Occipital lobe (tissue), 3 donors: ENCODE measurements at places on chromosomes 1 and 21. TPM values are rescaled to one million over a fixed set of nuclear protein-coding genes. Genes with fewer than 3 reads are reported as not detected.
A peak's percentile ranks its signal among the peaks of the same experiment; 100 is the strongest.

DNA sequence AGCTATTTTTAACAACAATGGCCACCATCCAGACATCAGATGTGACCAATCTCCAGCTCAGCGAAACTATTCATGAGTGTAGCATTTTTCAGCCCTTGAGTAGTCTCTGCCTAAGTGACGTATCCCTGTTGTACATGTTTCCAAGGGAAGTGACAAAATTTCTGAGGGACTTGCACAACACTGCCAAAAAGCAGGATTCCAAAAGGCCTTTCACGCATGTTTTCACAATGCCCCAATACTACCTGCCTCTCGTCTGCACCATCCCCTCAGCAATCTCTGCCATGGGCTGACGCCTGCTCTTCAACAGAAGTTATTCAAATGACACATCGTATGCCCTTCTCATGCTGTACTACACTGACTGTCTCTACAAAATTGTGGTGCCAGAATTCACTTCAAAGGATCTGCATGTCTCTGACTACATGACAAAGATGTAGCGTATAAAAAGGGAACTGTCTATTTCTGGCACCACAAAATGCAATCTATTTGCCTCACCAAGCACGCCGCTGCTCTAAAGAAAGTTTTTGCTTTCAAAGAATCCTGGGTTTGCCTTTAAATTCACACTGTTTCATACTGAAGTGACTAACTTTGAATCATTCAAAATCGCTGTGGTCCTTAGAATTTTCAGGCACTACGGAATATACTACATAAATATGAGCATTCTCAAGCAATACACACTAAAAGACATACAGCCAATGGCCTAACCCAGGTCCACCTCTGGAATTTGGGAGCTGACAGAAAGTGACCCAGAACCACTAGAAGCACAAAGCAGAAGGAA lies 32.9 kb downstream of the JAK1 start:
- DNase-seq, result peak; percentile 40

GRCh38 chr1:43529206-43529731 lies 1.4 kb upstream of the PTPRF start:
- DNase-seq, result peak; percentile 61

CD1E gene
- not detected for total RNA-seq

DNA sequence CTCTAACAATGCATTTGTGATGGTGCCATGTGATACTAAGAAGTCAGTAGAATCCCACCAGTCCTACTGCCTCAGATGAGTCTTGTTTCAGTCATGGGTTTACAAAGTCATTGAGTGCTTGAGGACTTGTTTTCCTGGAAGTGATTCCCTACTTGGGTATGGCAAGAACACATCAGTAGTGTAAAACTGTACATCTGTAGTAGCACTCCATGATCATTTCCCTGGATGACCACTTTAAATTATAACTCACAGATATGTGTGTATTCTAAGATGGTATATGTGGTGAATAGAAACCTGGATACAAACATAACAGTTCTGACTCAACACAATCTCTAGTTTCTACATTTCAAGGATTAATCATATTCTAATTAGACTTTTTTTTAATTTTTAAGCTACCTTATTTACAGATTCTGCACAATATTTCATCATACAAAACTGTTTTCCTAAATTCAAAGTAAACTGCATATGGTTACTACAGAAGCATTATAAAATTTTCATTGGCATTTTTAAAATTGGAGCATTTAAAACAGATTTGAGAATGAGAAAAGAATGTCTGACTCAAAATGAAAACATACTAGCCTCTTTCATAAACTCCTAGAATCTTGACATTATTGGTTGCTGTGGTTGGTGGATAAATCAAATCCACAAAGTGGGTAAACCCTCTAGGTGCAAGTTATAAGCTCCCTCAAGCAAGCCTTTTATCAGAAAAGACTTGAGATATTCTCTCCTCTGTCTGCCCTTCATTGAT lies 6.8 kb upstream of the PSMG1 start:
- DNase-seq, result no peak

GRCh38 chr1:94863919-94864318 lies 43.8 kb downstream of the SLC44A3 start:
- DNase-seq, result no peak

DNA sequence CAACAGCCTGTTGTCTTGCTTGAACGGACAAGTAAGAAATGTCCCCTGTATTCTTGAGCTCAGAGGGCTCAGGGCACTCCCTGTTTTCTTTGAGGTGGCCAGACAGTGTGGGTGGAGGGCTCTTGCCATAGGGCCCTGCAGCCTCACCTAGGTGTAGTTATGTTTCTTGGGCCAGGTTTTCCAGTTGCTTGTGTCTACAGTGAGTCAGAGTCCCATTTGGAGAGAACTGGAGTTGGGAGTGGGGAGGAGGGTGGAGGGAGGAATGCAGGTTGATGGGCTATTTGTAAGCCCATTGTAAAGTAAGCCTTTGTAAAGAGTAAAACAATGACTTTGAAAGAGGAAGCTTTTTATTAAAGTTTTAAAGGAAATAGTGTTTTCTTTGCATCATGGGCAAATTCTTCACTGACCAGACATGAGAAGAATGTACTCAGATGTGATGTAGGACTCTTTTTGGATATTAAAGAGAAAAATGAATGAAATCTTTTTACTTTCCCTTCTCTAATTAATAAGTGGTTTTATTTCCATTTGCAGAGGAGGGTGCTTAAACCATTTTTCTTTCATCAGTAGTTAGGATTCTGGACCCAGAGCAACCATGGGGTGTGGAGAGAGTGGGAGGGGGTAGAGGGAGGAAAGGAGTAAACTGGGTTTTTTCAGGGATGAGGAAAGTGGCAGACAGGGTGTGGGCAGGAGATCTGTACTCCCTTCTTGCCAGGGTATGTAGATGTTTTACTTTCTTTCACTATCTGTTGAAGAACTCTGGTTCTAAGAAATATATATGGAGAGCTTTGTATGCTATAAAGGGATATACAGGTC lies 45.1 kb upstream of the MACF1 start:
- no peak for DNase-seq

- DNase-seq, result no peak
Observed at GRCh38 chr1:152182431-152182830, 23.4 kb upstream of the RPTN start.

DNA sequence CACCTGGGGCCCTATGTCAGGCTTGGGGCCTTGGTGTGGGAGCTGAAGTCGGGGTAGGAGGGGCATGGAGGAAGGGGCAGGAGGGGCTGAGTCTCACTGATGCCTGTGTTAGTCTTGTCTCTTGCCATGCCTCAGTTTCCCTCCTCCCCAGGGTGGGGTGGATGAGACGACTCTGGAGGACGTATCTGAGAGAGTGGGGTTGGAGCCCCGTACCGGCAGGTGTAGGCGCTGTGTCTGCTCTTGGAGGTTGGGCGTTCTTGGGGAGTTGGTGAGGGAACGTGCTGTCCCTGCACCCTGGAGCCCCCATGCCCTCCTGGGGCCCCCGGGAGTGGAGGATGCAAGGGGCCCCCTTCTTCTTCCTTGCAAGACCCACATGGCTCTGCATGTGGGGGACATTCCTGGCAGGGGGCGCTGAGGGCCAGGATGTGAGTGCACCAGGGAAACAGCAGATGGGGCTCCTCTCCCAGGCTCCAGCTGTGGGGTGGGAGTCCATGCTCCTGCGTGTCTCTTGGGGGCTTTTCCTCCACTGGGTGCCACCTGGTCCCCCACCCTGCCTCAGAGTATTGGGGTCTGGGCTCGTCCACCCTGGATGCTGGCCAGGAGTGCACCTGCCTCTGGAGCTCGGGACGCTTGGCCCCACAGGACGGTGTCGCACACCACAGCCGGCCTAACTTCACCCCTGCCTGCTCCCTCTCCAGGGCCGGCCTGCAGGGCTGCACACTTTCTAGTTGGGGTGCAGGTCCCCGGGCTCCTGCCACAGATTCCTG lies 1.4 kb upstream of the TNFRSF14 start:
- DNase-seq, result no peak

- DNase-seq, result no peak
Observed at GRCh38 chr1:168086438-168086837, 50.3 kb downstream of the GPR161 start.

DNA sequence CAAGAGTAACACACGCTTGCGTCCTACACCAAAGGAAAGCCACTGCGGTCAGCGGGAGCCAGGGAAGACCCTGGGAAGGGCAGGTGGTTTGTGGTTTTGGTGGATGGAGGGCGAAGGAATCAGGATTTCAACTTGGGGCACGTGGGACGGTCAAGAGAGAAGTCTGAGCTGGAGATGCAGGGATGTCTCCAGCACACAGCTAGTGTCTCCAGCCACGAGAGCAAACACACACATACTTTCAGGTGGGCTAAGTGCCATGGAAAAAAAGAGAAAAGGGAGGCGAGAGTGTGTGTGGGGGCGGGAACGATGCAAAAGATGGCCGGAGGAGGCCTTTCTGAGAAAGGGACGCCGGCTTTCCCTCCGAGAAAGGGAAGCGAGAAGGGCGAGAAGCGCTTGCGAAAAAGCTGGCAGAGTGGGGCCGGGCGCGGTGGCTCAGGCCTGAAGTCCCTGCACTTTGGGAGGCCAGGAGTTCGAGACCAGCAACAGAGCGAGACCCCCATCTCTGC lies 1.4 kb upstream of the SRRM1 start:
- DNase-seq, result peak; percentile 8

DNA sequence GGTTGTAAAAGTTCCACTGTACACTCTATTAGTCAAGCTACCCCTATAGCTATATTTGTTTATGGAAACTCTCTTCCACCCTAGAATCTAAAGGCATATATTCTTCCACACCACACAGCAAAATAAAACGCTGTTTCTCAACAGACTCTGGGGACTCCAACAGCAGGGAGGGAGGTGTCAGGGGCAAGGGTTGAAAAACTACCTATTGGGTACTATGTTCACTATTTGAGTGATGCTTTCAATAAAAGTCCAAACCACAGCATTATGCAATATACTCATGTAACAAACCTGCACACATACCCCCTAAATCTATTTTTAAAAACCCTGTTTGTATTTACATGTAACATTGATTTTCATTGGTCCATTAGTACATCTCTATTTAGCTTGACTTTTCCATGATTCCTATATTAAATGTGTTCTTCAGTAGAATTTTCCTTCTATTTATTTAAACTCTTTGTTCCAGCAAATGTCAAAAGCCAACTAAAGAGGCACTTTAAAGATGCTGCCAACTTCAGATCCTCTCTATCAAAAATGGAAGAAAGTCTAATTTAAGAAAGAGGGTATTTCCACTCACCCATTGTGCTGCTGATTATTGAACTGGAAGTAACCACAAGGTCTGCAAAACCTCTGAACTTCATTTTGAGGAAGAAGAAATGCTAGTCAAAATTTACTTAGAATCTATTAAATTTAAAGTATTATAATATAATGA lies 26.2 kb downstream of the RGS7 start:
- DNase-seq, result no peak

ZNF648 gene
- total RNA-seq, result 0.31 TPM

DNA sequence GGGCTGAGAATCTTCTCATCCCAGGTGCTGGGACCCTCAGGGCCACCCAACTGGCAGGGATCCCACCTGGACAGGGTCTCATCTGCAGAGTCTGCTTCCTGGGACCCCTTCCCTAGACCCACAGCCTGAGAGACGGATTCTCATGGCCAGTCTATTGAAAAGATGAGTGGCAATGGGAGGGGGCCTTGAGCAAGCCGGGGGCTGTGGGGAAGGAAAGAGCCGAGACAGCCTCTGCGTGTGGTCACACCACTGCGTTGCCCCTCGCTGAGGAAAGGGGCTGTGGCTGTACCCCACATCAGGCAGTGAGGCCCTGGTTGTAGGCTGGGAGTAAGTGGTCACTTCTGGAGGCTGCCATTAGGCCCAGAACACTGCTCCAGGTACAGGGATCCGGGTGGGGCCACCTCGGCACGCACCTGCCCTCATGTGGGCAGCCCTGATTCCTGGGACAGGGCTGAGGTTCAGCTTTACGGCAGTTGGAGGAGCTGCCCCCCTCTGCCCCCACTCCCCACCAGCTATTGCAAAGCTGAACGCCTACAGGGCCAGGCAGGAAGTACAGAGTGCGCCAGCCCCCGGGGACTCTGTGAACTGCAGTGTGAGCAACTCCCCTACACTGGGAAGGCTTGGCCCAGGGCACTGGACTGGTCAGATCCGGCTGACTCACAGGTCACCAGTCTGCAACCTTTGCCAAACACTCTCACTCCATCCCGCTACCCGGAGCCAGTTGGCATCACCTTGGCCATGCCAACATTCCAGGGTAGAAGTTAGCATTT lies 106.9 kb downstream of the RIPK4 start:
- no peak for DNase-seq

DNA sequence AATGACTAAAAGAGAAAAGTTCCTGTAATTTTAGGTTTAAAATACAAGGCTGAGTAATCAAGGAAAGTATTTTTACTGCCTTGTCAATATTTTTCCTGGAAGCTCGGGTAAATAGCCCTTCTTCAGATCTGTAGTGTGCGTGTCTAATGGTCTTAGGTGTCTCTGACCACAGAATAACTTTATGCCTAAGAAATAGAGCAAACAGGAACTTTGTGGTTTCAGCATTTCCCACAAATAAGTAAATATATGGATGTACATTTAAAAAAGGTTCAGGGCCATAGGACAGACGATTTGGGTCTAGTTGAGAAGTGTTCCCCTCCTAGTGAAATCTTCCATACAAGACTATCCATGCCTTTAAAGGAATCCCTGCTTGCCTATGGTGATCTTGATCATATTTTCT lies 107.0 kb downstream of the ZC3H11B start:
- DNase-seq, result no peak

- DNase-seq, result peak; percentile 22
Observed at GRCh38 chr1:111507411-111508201, 4.2 kb upstream of the ADORA3 start.

DNA sequence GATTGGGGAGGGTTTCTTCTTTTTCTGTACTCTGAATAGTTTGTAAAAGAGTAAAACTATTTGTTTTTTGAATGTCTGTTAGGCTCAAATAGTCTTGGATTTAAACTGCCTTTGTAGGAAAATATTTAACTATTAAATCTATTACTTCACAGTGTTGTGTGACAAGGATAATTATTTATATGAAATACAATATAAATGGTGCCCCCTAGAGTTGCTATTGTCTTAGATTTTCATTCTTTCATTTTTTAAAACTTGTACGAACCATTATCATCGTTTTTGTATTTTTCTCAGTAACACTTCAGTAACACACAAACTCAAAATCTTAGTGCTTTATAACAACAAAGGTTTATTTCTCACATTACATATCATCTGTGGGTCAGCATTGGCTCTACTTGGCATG lies 37.4 kb downstream of the C1orf185 start:
- no peak for DNase-seq

GRCh38 chr1:222413436-222413835 lies 134.5 kb downstream of the HHIPL2 start:
- no peak for DNase-seq
